Stimulated activated CD4-positive, alpha-beta T cell treated with anti-CD3 and anti-CD28 coated beads, Interleukin-2, amount 100 ng/mL, for 48 hours (primary cell): ENCODE measurements at places on chromosomes 13 and 19.
A peak's percentile ranks its signal among the peaks of the same experiment; 100 is the strongest.

- DNase-seq = no peak
Measured at GRCh38 chr19:8831373-8831772, 731 bp downstream of the ZNF558 start.

- DNase-seq = no peak
Measured at GRCh38 chr13:48253849-48254248, 20.8 kb downstream of the ITM2B start.

DNA sequence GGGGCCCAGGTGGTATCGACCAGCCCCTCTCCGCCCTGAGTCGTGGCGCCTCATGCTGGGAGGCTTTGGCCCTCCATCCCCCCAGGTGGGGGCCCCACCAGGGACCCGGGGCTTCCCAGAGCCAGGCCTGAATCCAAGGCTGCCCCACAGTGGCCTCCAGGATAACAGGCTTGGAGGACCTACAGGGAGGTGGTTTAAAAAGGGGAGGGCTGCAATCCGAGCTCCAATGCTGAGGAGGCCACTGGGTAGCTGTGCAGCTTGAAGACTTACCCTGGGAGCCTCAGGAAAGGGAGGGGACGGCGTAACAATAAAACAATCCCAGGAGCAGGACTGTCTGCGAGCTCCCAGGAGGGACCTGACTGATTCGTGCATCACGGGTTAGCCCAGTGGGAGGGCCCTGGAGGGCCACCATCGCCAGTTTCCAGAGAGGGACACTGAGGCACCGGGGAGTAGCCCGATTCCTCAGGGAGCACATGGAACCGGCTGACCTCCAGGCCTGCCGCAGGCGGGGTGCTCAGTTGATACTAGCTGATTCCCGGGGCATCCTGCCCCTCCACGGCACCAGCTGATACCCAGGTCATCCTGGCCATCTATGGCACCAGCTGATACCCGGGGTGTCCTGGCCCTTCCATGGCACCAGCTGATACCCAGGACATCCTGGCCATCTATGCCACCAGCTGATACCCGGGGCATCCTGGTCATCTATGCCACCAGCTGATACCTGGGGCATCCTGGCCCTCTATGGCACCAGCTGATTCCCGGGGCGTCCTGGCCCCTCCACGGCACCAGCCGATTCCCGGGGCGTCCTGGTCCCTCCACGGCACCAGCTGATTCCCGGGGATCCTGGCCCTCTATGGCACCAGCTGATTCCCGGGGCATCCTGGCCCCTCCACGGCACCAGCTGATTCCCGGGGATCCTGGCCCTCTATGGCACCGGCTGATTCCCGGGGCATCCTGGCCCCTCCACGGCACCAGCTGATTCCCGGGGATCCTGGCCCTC is 3.7 kb upstream of the C2CD4C start:
- no peak for DNase-seq

DNA sequence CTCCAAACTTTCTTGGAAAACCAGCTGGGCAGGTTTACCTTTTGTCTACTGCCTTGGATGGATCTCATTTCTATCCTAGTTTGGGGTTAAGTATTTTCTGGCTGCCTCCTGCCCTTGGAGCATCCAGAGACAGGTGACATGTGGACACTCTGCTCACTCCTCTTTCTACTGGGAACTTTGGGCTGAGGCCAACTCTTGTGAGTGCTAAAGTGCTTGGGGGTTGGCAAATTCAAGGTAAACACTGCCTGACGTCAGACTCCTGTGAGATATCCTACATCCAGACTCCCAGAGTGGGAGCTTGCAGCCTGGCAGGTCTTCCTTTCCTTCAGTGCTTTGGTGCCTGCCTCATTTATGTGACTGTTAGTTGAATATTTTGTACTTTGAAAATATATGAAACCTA is 388.1 kb downstream of the KCNRG start:
- DNase-seq = no peak

- DNase-seq = peak; percentile 23
Measured at GRCh38 chr13:30334663-30335386, 27.5 kb upstream of the KATNAL1 start.

DNA sequence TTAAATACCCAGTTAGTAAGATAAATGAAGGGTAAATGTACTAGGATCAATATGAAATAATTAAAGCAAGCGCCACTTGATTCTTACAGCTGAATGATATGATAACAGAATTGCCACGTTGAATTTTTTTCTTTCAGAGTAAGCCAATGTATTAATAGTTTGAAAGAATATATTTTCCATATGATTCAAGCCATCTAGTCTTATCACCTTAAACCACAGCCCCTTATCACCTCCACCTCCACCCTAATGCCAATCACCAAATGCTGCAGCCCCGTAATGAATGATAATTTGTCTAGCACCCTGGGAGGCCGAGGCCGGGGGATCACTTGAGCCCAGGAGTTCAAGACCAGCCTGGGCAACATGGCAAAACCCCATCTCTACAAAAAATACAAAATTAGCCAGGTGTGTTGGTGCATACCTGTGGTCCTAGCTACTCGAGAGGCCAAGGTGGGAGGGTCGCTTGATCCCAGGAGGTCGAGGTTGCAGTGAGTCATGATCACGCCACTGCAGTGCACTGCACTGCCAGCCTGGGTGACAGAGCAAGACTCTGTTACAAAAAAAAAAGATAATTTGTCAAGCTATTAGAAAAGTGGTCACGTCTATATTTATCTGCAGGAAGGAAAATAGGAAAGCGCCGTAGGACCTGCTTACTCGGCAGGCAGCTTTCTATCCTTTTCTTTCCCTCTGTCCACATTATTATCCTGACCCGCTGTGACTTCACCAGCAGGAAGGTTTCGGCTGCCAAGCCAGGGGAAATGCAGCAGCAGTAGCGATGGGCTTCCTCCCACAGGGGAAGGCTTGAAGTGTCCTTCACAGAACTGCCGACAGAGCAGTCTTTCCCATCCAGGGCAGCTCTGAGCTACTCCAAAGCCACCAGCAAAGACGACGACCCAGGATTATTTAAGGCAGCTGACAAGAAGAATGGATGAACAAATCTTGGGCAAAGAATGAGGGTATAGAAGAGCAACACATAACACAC is 19.7 kb upstream of the CLN5 start:
- no peak for DNase-seq

- DNase-seq = no peak
Measured at GRCh38 chr19:48890551-48890950, 8.0 kb downstream of the TULP2 start.

- DNase-seq = no peak
Measured at GRCh38 chr13:47886314-47886713, 114.8 kb downstream of the SUCLA2 start.

DNA sequence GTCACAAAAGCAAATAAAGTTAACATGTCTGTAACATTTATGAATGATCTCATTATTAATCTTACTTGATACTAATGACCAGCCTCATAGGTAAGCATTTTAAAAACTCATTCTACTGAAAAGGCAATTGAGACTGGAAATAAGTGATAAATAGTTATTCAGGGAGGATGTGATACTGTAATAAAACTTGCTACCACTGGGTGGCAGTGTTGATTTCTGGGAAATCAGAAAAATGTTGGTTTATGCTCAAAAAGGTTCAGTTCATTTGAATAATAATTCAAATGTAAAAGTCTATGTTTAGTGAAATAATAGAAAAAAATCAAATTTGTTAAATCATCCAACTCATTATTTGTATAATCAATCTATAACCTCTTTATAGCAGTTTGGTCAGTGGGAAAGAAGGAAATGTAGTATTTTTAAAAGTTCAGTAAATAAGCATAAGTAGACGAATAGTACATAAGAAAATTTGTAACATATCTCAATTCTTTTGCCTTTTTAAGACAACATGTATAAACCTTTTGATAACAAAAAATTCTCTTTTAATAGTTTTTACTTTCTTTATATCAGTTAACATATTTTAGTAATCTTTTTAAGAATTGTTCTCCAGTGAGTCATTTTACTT is 9.6 kb downstream of the ABHD13 start:
- peak; percentile 46 for DNase-seq

- DNase-seq = no peak
Measured at GRCh38 chr13:74203576-74203975, 69.4 kb upstream of the KLF12 start.

GRCh38 chr19:10625003-10625761 is at the start of gene SLC44A2:
TSS of gene SLC44A2 (plus strand) at chr19:10625553. CDS start at chr19:10625634, 81 bp downstream.
- DNase-seq = no peak

- no peak for DNase-seq
Measured at GRCh38 chr13:22931576-22931975, 249.2 kb upstream of the SGCG start.

GRCh38 chr19:55391702-55392615 is 6.2 kb downstream of the RPL28 start:
- no peak for DNase-seq

GRCh38 chr13:39036212-39036611 is 1.7 kb downstream of the PROSER1 start:
- DNase-seq = no peak

DNA sequence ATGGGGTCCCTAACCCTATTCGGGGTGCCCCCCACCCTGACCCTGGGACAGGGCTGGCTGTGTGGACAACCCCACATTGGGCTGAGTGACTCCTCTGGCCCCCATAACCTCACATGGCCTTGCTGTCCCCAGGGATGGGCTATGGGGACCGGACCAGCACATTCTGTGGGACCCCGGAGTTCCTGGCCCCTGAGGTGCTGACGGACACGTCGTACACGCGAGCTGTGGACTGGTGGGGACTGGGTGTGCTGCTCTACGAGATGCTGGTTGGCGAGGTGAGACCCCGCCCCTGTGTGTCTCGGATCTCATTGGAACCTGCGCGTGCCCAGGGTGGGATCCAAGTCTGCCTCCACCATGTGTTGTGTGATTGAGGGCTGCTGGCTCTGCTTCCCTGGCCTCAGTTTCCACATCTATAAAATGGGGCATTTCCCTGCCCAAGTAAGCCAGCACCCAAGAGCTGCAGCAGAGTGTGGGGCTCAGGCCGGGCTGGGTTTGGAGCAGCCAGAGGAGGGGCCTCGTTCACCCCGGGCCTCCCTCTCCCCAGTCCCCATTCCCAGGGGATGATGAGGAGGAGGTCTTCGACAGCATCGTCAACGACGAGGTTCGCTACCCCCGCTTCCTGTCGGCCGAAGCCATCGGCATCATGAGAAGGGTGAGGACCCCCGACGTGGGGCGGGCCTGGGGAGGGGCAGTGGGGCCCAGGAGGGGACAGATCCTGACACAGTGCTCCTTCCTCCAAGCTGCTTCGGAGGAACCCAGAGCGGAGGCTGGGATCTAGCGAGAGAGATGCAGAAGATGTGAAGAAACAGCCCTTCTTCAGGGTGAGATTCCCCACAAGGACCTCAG is 4.9 kb downstream of the PTGER1 start:
- DNase-seq = no peak

GRCh38 chr13:63855457-63856118 is 2439.9 kb upstream of the PCDH20 start:
- no peak for DNase-seq

- no peak for DNase-seq
Measured at GRCh38 chr19:13029893-13030292, 34.6 kb downstream of the NFIX start.

DNA sequence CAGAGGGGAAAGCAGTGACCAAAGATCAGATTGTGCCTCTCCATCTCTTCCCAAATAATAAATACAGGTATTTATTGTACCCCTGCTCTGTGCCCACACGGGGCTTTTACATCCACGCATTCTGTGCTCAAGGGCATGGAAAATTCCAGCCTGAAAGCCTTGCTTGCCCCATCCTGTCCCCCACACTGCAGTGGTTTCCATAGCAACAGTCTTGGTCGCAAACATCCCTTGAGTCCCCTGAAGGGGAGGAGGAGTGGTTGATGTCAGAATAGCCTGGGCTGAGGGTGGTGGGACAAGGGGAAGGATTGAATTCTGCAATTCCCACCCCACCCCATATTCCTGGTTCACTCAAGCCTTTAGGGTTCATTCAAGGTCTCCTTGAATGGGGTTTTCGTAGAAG is 41.0 kb upstream of the USP29 start:
- no peak for DNase-seq

DNA sequence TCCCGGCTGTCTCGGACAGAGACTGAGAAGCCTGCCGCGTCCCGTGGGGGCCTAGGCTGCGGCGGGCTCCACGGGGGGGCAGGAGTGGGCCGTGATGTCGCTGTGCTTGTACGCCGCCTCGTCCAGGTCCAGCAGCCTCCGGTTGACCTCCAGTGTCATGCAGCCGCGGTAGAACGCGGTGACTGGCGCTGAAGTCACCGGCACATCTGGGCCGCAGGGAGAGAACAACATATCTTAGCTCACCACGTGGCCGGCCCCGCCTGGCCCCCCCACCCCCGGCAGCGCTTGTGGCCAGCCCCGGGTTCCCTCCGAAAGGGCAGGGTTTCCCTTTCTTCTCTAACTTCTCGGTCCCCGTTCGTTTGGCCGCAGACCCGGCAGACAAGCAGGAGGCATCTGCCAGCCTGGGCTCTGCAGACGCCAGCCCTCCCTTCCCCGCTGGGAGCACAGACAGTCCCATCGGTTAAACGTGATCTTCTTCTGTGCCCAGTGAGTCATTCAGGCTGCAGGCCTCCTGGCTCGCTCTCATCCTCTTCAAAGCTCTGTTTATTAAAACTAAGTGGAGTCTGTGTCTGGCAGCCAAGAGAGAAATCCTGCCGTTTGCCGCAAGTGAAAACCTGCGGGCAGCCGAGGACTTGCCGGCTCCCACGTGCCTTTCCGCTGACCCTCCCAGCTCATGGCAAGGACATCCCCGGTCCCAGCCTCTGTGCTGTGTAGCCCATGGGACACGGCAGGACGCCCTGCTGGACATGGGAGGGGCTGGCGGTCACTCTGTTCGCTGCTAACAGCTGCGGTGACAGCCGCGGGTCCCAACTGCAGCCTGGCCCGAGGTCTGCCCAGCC is 42.8 kb downstream of the GAS6 start:
- no peak for DNase-seq

DNA sequence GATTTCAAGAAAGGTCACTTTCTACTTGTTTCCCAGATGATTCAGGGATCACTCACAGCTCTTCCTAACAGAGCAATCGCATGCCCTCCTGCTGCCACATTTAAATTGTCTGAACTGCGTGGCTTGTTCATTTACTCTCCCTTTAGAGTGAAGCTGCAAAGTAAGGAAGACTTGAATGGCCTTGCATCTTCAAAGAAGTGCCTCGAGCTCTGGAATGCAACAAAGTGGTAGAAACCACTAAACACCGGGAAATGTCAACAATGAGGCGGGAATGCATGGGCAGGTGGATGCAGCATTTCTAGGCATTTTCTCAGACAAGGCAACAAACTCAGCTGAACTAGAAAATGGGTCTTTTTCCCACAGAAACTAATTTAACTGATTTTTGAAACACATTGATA is 10.3 kb upstream of the DACH1 start:
- no peak for DNase-seq

- DNase-seq = no peak
Measured at GRCh38 chr13:97278435-97279411, 56.6 kb downstream of the MBNL2 start.
